ENCODE measurements at places on chromosomes 2 and 18. TPM values are rescaled to one million over a fixed set of nuclear protein-coding genes. Genes with fewer than 3 reads are reported as not detected.

GRCh38 chr2:236195726-236196125 lies 27.5 kb upstream of the GBX2 start:
- no peak for DNase-seq

The ALPG gene
- total RNA-seq = not detected

The CFAP65 gene
- total RNA-seq = 1.1 TPM

GRCh38 chr2:19916385-19916950 lies 14.7 kb upstream of the TTC32 start:
- no peak for DNase-seq

- DNase-seq = no peak
These were observed 1.5 kb upstream of the GMCL1 start for GRCh38 chr2:69827796-69828540.

DNA sequence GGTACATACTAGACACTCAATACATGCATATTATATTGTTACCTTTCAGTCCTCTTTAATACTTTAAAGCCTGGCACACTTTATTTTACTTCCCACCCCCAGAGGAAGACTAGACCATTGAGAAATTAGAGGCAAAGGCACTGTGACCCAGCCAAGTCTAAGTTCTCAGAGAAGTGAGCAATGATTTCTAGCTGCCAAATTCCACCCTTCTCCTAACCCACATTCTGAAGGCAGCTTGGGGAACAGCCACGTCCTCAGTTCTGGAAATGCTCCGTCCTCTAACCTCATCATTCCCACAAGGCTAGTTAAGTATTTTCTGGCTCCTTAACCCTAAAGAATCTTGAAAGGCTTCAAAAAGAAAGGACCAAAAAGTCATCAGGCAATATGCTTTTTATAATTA lies 86.6 kb downstream of the COL5A2 start:
- no peak for DNase-seq

The MFSD6 gene
- 54.3 TPM for total RNA-seq
